ENCODE measurements at places on chromosomes 5 and 9.

DNA sequence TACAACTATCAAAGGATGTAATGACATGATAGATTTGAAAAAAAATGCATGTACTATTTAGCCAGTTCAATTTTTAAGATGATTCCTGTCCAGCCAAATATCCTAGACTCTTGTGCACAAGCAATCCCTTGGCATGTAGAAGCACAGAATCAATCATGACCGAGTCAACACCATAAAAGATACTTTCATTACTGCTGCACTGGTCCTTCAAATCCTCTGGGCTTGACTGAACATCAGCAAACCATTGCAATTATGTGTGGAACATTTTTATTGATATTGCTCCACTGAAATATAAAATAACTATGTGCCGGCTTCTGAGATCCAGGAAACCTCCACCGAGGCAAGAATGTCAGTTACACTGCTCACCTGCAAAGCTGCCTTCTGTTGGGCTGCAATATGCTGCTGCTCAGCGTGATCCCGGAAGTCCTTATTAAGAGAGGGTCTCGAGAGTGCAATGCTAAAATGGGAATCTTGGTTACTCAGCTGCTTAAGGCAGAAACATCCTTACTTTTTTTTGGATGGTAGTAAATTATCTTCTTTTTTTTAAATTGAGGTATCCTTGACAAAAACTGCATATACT lies 28.7 kb downstream of the INIP start:
- DNase-seq: no peak

DNA sequence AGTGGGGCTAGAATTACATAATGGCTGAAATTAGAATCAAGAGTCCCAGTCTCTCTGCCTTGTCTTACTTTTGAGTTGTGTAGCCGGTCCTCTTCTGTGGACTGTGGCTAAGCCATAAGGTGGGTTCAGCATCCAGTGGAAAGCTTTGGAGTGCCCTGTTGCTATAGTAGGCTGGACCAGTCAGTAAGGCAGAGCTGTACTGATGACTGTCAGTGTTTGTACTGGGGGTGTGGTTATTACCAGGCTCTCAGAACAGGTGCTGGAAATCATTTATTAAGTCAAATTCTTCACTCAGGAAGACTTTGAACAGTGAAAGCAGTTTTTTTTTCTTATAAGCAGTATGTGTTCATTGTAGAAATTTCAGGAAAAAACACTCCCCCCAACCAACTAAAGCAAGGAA lies 129.4 kb downstream of the ZSWIM6 start:
- DNase-seq: no peak

DNA sequence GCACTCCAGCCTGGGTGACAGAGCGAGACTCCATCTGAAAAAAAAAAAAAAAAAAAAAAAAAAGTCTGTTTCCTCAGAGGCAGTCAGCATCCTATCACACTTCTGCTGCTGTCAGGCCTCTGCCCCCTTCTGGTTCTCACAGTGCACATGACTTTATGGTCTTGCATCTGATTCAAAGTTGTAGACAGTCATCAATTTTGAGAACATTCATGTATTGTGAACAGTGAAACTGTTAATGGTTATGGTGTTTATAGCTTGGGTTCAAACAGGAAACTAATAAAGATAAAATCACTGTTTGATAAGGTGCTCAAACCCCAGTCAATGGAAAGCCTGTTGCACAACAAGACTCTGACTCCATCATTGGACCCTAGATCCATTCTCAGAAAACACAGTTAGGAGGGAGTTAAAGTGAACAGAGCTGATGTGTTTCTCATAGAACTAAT lies 61.4 kb downstream of the FOXD1 start:
- no peak for DNase-seq

DNA sequence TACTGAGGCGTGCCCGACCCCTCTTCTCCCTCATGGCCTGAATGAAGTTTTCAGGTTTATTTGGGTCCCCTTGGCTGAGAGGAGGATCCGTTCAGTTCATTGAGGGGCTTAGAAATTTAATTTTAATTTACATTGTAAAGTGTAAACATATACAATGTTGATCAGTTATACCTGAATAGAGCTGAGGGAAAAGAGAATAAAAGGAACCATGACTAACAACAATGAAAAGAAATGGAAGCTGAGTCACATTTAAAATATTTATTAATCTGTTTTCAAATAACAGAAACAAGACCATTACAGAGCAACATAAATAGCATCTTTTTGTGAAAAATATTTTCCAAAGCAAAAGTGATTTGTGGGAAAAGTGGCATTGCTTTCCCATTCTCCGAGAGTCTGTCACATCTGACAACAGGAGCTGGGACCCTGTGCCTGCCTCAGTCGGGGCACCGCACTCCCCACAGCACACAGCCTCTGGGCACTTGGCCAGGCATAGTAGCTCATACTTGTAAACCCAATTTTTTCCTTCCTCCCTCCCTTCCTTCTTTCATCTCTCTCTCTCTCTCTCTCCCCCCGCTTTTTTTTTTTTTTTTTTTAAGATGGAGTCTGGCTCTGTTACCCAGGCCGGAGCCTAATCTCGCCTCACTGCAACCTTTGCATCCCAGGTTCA lies 28.7 kb downstream of the PROP1 start:
- DNase-seq: no peak

GRCh38 chr9:86340356-86341006 lies 13.7 kb downstream of the TUT7 start:
- DNase-seq: no peak

DNA sequence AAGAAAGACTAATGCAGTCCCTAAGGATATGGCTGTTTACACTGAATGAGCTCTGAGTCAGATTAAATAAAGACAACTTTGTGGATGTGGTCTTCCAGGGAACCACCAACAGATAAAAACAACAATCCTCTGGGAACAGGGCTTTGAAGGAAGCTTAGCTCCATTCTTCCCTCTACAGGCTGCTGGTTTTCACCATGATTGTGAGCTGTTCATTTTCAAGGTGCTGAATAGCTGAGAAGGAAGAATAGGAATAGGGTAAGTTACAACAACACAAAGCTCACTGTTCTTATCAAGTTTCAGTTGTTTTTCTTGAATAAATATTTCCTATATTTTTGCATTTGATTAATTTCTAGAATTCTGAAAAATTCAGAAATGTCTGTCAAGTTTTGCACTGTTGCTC lies 25.9 kb upstream of the PTAR1 start:
- no peak for DNase-seq

GRCh38 chr5:109309326-109310063 lies 100.3 kb downstream of the PJA2 start:
- DNase-seq: no peak

GRCh38 chr5:172659909-172660628 lies 19.0 kb downstream of the NEURL1B start:
- peak; percentile 87 for DNase-seq

- no peak for DNase-seq
These were observed 1717.1 kb downstream of the EFNA5 start for GRCh38 chr5:105953616-105954015.

GRCh38 chr5:142405814-142406395 lies 81.1 kb upstream of the SPRY4 start:
- DNase-seq: no peak

GRCh38 chr5:101327816-101328215 lies 424.7 kb upstream of the ST8SIA4 start:
- no peak for DNase-seq
